ENCODE measurements at places on chromosomes 16 and 17.

GRCh38 chr16:53154513-53154912 lies 99.7 kb downstream of the CHD9 start:
- DNase-seq, result no peak

DNA sequence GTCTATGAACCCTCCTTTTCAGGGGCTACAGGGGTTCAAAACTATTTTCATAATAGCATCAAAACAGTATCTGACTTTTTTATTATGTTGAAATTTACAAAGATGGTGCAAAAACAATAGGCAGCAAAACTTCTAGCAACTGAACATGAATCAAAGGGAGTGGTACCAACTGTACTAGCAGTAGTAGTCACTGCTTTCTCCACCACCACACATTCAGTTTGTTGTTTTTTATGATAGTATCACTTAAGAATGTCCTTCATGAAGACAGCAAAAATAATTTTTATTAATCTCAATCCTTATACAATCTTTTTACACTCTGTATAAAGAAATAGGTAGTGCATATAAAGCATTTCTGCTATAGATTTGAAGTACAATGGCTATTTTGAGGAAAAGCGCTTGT lies 47.6 kb downstream of the MED13 start:
- no peak for DNase-seq

DNA sequence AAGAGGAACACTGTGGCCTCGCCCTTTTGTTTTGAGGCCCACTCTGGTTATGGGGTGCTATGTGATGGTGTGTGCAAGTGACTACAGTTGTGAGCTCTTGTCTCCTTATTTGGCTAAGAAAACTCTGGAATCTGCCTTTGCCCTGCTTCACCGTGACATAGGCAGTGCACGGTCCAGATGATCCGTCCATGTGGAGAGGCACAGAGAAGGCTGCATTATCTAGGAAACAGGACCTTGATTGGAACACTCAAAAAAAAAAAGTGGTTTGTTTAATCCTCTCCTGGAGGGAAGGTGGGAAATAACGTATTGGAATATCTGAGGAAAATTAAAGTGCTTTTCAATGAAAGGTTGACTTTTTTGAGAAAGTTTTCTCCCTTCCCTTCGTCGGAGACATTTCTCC lies 233.3 kb downstream of the CHD9NB start:
- DNase-seq, result no peak

DNA sequence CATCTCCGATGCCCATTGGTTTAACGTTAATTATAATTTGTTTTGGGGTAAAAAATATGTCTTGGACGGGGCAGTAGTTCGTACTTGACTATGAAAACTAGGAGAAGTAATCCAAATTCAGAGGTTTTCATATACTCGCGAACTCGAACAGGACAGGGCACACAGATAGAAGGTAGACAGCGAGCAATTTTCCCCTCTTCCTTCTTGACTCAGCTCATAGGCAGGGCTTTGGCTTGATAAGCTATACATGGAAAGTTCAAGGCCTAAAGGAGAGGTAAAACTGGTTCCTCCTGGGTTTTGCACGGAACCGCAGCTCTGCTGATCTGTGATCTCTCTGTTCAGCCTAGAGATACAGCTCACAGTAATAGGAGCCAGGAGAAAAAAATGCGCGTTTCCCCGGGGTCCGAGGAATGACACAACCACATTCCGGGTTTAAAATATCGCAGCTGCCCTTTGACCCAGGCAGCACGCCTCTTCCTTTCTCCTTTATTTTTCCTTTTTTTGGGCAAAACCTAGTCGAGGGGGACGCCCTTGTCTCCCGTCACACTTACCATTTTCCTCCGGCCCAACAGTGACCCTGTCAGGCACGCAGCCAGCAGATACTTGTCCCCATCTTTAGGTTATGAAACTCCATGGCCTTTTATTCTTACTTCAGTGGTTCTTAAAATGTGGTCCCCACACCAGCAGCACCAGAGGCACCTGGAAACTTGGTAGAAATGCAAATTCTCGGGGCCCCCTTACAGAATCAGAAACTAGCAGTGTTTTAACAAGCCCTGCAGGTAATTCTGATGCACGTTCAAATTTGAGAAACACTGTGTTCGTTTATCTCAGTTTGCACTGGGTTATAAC lies 1.7 kb upstream of the LASP1 start:
- DNase-seq, result no peak

GRCh38 chr17:50536683-50537646 lies 4.4 kb downstream of the EPN3 start:
- DNase-seq, result no peak

DNA sequence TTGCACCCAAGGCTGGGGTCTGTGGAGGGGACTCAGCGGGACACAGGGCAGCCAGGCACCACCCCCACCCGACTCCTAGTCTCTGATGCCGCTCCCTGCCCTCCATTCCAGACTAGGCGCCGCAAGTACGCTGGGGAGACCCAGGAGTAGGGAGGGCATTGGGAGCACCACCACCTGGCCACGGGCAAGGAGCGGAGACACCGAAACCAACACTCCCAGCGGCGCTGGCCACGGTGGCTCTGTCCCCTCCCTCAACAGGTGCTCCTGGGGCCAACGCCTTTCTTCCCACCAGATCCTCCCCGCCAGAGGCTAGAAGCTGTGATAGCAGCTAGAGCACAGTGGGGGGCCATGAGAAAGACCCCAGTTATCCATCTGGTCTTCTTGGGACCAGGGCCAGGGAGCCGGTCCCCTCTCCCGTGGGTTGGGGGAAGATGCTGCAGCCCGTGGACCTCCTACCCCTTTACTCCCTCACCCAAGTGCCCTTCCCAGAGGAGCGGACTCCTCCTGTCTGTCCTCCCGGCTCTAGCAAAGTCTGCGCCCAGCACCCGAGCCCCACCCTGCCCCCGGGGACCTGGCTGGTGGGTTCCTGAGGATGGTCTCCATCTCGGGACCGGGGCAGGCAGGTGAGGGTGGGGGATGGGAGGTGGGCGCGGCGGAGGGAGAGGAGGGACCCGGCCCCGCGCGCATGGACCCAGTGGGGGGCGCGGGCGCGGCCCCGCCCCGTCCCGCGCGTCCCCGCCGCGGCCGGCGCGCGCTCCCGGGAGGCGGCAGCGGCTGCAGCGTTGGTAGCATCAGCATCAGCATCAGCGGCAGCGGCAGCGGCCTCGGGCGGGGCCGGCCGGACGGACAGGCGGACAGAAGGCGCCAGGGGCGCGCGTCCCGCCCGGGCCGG lies at the start of gene SYNGR3:
TSS of gene SYNGR3 (plus strand) at position 762 of the 892 bp plus-strand sequence. CDS start 133 bp downstream, outside the sequence.
- DNase-seq, result no peak

GRCh38 chr17:6969323-6969726 lies 26.5 kb upstream of the ALOX12 start:
- DNase-seq, result no peak
